GM06990 (cell line): ENCODE measurements at places on chromosomes 16 and 17.

GRCh38 chr16:88871349-88871702 is 4.9 kb upstream of the PABPN1L start:
- DNase-seq = no peak

- DNase-seq = no peak
Observed at GRCh38 chr17:73617501-73617900, 26.7 kb downstream of the SDK2 start.

- DNase-seq = no peak
Observed at GRCh38 chr17:41118721-41119120, 548 bp upstream of the KRTAP4-11 start.

DNA sequence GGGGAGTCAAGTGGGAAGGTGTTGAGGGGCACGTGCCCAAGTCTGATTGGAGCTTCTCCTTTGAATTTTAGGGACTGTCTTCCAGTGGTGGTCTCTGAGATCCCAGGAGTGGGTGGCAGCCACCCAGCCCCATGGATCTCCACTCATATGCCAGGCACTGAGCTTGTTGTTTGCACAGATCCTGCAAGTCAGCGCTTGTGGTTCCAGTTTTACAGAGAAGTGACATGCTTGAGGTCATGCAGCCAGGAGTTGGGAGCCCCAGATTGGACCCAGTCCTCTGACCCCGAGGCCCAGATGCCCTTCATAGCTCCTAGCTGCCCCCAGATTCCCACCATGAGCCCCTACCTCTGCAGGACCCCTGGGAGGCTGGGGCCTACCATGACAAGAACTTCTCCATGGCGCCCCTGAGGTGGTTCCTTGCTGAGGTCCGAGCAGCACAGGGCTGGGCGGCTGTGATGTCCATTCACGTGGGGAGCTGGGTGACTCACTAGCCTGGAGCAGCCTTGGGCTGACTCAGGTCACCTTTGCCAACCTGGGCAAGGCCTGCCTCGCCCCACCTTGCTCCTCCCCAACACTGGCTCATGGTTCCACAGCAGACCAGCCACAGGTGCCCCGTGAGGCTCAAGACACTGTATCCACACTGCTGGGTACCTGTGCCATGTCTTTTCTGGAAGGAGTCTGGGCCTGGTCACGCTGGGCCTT is 47.4 kb downstream of the RAI1 start:
- DNase-seq = no peak

DNA sequence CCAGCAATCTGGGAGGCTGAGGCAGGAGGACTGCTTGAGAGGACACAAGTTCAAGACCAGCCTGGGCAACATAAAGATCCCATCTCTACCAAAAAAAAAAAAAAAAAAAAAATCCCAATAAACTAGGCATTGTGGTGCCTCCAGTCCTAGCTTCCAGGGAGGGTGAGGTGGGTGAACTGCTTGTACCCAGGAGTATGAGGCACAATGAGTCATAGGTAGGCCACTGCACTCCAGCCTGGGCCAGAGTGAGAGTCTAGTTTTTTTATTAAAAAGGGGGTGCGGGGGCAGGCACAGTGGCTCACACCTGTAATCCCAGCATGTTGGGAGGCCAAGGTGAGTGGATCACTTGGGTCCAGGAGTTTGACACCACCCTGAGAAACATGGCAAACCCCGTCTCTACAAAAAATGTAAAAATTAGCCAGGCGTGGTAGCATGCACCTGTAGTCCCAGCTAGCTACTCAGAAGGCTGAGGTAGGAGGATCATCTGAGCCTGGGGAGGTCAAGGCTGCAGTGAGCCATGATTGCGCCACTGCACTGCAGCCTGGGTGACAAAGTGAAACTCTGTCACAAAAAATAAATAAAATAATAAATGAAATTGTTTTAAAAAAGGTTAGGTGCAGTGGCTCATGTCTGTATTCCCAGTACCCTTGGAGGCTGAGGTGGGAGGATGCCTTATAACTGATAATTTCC is 7.8 kb upstream of the CHST6 start:
- DNase-seq = no peak

- no peak for DNase-seq
Observed at GRCh38 chr17:2749058-2749783, at the start of gene CCDC92B. TSS of gene CCDC92B (minus strand) at chr17:2749652. CDS start at chr17:2735145, 14,507 bp downstream.

- DNase-seq = no peak
Observed at GRCh38 chr16:1113489-1113888, 17.4 kb upstream of the C1QTNF8 start.

DNA sequence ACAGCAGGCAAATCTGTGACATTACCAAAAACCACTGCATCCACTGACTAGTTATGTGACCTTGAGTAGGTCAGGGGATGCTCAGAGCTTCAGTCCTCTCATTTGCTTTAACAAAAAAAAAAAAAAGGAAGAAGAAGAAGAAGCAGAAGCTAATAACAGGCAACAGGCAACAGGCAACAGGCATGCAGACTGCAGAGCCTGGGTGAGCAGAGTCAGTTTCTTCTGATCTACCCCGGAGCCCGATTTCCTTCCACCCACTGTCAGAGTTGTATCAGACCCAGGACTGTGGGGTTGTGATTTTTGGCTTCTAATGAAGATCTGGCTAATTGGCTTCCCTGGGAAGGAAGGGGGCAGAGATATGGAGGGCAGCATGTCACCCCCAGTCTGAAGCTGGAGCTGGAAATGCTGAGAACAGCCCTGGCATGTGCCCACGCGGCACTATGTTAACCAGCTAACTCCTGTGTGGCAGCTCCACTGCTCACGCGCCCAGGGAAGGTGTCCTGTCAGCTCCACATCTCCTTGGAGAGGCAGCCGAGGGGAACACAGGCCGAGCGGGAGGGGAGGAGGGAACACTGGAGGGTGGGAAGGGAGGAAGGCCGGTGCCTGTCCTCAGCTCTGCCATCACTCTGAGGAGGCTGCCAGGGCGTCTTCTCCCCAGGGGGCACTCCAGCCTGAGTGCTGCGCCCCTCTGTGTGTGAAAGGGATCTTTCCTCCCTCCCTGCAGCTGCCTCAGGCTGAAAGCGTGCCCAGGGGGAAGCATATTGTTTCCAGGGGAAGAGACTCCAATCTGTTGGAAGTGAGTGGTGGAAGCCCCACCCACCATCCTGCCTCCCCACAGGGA is 17.6 kb downstream of the SRCIN1 start:
- DNase-seq = no peak

GRCh38 chr17:7859028-7859427 is 1.2 kb downstream of the CYB5D1 start:
- DNase-seq = no peak

DNA sequence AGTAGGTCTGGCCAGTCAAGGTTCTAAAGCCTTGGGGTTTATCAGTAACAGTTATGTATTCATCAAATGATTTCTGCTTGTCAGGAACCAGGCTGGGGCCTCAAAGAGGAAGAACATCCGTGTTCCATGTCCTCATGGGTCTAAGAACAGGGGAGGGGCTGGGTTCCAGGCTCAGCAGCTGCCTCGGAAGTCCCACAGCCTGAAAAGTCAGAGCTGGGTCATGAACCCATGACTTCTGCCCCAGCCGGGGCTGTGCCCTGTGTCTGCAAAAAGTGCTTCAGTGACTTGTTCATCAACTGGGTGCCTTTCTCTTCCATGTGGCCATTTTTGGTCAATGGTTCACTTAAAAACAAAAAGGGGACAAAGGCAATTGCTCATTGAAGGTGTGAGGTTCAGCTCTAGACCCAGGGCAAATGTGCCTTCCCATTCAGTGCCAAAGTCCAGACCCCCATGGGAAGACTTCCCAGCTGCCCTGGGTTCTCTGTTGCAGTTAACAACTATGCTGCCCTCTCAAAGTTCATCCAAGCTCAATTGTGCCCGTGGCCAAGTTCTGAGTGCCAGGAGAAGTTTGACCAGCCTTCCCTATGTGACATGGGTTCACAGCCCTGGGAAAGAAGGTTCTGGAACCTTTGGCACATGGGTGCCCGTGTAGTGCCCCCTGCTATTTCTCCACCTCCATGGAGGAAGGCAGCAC is 18.5 kb downstream of the TBKBP1 start:
- DNase-seq = no peak

DNA sequence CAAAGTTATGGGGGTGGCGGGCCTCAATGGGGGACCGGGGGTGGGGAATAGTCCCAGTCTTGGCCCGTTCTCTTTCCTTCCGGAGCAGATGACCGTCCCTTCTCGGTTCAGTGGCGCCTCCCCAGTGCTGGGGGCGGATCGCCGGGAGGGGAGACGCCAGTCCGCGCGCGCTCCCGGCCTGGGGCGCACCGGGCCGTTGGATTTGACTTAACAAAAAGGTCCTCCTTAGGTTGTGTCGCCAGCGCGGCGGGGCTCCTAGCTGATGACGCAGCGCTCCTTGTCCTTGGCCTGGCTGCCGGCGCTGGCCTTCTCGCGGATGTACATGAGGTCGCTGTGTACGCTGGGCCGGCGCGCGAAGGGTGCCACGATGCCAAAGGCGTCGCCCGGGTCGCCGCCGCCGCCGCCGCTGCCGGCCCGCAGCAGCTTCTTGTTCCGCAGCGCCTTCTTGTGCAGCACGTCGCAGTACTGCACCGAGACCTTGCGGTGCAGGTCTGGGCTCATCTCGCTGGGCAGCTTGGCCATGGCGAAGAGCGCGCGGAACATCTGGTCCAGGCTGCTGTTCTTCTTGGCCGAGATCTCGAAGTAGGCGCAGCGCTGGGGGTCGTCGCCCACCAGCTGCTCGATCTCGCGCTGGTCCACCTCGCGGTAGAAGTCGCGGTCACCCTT is 1.2 kb downstream of the RASD1 start:
- DNase-seq = peak; percentile 49

DNA sequence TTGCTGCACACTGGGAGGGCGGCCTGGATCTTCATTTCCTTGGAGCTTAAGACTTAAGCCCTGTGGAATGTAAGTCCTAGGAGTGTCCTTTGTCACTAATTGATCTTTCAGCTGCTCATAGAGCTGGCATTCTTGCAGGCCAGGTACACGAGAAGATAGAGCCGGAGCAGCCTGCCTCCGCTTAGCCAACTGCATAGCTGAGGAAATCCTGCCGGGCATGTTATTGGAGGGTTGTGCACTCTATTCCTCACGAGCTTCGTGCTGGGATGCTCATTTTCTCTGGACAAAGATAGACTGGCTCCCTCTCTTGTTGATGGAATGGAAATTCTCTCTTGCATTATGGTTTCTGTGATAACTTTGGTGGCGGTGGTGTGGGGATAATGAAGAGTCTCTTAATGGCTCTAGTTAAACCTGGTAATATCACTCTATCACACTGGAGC is 76.9 kb downstream of the RPA1 start:
- DNase-seq = no peak

DNA sequence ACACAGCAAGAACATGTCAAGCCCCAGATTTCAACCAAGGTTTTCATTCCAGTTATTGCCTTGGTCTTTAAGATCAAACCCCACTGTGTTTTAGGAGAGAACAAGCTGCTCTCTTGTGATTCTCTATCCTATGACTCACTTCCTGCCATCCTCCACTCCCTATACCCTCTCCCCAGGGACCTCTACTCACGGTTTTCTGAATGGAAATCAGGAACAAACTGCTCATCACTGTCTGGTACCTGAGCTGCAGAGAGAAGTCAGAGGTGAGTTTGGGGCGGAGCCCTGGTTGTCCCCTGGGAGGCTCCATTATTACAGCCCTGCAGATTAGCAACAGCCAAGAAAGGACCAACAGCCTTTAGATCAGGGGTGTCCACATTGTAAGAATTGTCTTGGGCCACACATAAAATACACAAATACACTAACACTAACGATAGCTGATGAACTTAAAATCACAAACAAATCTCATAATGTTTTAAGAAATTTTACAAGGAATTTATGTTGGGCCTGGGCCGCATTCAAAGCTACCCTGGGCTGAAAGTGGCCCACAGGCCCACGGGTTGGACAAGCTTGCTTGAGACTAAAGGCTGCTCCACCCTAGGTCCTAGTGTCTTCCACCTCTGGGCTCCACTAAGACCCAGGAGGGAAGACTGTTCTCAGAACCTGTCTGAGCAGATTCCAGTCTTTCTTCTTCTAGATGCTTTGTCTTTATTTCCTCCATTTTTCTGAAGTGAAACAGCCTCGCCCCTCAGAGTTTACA is 9.7 kb downstream of the ETV4 start:
- DNase-seq = no peak

- no peak for DNase-seq
Observed at GRCh38 chr17:72916991-72917390, 175.5 kb downstream of the SLC39A11 start.

DNA sequence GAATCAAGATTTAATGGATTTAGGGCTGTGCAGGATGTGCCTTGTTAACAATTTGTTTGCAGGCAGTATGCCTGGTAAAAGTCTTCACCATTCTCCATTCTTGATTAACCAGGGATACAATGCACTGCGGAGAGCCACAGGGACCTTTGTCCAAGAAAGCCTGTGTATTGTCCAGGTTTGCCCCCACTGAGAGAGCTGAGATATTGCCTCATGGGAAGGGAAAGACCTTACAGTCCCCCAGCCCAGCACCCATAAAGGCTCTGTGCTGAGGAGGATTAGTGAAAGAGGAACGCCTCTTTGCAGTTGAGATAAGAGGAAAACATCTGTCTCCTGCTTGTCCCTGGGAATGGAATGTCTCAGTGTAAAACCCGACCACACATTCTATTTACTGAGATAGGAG is 2169.6 kb downstream of the TP53TG3F start:
- no peak for DNase-seq

DNA sequence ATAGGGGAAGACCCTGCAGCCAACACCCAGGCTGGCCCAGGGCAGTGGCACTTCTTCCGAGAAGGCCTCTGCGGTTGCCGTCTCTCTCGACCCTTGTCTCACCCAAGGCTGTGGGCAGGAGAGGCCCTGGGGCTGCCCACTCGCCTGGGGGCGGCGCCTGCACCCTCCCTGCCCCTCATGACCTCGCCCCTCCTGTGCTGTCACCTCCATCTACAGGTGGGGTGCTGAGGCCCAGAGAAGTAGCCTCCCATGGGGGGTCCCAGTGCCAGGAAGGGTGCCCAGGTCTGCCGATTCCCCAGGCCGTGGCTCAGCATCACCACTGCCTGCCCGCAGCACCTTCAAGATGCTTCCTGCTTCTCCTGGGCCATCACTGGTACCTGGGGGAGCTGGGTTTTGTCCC is 992 bp downstream of the NLRC3 start:
- no peak for DNase-seq

GRCh38 chr16:10906914-10907756 is 30.1 kb downstream of the CIITA start:
- DNase-seq = no peak

DNA sequence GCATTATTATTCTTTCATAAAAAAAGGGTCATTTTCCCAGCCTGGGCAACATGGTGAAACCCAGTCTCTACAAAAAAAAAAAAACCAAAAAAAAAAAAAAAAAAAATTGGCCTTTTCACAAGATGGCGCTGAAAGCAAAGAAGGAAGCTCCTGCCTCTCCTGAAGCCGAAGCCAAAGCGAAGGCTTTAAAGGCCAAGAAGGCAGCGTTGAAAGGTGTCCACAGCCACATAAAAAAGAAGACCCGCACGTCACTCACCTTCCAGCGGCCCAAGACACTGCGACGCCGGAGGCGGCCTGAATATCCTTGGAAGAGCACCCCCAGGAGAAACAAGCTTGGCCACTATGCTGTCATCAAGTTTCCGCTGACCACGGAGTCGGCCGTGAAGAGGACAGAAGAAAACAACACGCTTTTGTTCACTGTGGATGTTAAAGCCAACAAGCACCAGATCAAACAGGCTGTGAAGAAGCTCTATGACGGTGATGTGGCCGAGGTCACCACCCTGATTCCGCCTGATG is 4.9 kb upstream of the PGAP6 start:
- DNase-seq = no peak
